Activated CD4-positive, alpha-beta T cell treated with anti-CD3 and anti-CD28 coated beads, Interleukin-2, Interleukin-4, amounts not matched to agents 100 ng/mL and 50 ng/mL, durations not matched to agents 16 hours and 8 hours (primary cell): ENCODE measurements at places on chromosomes 6 and 20.

GRCh38 chr6:111601886-111602285, 3.8 kb downstream of the TRAF3IP2 start:
- no peak for DNase-seq

DNA sequence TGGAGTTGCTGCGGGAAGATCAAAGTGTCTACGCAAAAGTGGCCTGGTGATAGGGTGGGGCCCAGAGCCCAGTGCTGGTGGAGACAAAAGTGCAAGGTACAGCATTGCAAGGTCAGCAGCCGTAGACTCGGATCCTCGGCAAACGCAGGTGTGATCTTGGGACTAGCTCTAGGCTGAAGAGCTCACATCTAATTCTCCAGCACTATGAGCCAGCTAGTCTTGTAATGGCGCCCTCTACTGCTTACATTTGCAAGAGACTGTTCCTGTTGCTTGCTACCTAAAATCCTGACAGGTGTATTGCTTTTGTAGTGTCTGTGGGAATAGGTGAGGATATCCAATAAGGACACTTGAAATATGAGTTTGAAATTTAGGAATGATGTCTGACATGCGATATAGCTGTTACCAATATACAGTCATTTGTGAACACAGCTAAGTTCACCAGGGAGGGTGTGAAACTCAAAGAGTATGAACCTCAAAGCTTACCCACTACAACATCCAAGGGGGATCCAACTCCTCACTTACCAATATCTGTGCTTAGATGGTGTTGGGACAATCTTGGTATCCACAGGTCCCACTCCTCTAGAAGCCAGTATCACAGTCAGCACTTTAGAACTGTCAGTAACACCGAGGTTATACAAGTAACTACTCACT, 58.4 kb downstream of the PDE7B start:
- DNase-seq: peak; percentile 73

GRCh38 chr6:64497634-64498033, 862.0 kb downstream of the PHF3 start:
- no peak for DNase-seq

- no peak for DNase-seq
Measured at GRCh38 chr6:43199912-43200311, 17.9 kb downstream of the CUL9 start.
